ENCODE measurements at places on chromosomes 4 and X.

GRCh38 chrX:119482041-119482440 lies 13.8 kb downstream of the SLC25A5 start:
- DNase-seq: no peak

- no peak for DNase-seq
These were observed 154.9 kb upstream of the BMP3 start for GRCh38 chr4:80875642-80876041.

- no peak for DNase-seq
These were observed 44.7 kb downstream of the PRPS1 start for GRCh38 chrX:107672955-107673378.

DNA sequence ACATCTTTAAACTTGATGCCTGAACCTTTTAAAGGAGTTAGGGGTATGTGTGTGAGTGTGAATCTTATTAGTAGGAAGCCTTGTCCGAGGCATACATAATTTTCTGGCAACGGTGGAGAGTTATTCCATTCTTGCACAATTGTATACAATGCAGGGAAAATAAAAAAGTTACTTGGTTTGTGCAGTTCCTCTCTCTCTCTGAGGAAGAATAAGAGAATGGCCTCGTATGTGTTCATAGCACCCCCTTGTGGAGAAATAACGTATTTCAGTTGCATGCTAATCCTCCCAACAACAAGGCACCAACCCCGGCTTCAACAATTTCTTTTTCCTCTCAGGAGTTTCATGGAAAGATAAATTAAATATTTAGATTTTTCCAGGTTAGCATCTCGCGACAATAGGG lies 33.7 kb upstream of the FGF13 start:
- no peak for DNase-seq

DNA sequence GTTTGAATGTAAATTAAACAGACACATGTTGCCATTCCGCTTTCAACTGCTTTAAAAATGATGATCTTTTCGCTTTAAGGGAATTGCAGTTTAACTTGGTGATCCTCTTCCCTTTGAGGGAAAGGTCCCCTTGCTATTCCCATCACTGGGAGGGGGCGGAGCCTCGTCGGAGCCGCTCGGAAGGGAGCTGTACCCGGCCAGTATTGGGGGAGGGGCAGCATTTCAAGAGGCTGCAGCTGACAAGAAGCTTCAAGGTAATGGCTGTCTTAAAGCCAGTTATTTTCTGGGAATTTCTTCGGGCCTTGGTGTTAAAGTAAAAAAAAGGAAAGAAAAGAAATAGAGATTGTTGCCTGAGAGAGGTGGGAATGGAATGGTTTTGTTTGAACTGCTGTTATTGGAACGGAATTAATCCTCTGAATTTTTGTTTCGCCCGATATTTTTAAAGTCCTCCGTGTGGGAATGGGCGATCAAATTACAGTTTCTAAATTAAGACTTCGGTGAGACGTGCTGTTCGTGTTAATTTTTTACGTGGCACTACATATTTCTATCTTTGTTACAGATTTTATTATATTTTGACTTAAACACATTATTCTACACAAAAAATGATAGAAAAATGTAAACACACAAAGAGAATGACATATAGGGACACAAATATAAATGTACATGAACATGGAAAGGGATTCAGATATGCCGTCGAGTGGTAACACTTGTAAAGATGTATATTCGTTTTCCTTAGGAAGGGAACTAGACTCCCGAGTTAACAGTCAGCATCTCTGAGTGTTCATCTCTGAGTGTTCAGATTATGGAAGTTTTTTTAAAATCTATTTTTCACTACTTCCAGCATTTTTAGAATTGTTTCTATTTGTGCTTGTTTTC lies 9.2 kb downstream of the PWWP3B start:
- peak; percentile 6 for DNase-seq

GRCh38 chr4:8148159-8148558 lies 10.5 kb downstream of the ABLIM2 start:
- DNase-seq: no peak

- DNase-seq: no peak
These were observed 105.2 kb upstream of the GATB start for GRCh38 chr4:151865744-151866591.

- DNase-seq: no peak
These were observed 38.6 kb downstream of the HTRA3 start for GRCh38 chr4:8308144-8308543.

DNA sequence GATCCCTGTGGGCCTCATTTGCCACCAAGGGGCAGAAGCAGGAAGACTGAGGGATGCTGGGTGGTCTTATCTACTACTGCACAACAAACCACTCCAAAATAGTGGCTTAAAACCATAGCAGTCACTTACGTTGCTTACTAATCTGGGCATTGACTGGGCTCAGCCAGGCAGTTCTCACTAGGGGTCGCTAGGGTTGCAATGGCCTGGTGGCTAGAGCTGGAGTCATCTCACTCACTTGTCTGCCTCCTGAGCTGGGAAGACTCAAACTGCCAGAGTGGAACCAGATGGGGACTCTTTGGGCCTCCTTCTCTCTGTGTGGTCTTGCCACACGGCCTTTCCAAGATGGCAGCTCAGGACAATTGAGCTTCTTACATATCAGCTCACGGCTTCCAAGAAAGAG lies 216.3 kb upstream of the BCOR start:
- peak; percentile 2 for DNase-seq

- DNase-seq: peak; percentile 19
These were observed 27.2 kb downstream of the TACC3 start for GRCh38 chr4:1748465-1748995.
